CD4-positive, alpha-beta memory T cell (primary cell): ENCODE measurements at places on chromosomes 2 and 18. TPM values are rescaled to one million over a fixed set of nuclear protein-coding genes. Genes with fewer than 3 reads are reported as not detected.

GRCh38 chr2:69032336-69032735 lies 19.4 kb downstream of the ANTXR1 start:
- no peaks in the 10 kb centered on the region for H3K36me3 ChIP-seq
- H3K4me3 ChIP-seq: no peak overlapping the region
- no peak overlapping the region for H3K27ac ChIP-seq
- H3K4me1 ChIP-seq: no peaks in the 10 kb centered on the region
- DNase-seq: no peak

DNA sequence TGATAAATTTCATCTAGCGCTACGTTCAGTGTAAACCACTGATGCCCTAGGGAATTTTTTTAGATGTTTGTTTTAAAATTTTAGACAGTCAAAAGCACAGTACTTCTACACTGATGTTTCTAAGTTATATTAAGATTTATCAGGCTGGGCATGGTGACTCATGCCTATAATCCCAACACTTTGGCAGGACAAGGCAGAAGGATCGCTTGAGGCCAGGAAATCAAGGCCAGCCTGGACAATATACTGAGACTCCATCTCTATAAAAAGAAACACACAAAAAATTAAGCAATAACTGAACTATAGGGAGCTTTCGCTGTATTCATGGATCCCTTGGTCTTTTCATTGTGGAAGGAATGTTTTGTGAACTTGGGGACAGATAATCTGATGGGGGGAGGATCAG lies 50.6 kb upstream of the MAPRE2 start:
- DNase-seq: no peak
- no peaks in the 10 kb centered on the region for H3K27me3 ChIP-seq
- no peak overlapping the region for H3K27ac ChIP-seq
- H3K36me3 ChIP-seq: no peaks in the 10 kb centered on the region

- no peaks in the 10 kb centered on the region for H3K36me3 ChIP-seq
- no peaks in the 10 kb centered on the region for H3K27me3 ChIP-seq
These were observed 120.3 kb upstream of the UXS1 start for GRCh38 chr2:106314444-106314843.

- no peak overlapping the region for H3K4me3 ChIP-seq
- H3K27me3 ChIP-seq: no peaks in the 10 kb centered on the region
- H3K36me3 ChIP-seq: no peaks in the 10 kb centered on the region
- H3K27ac ChIP-seq: no peak overlapping the region
- H3K4me1 ChIP-seq: no peaks in the 10 kb centered on the region
These were observed 55.2 kb upstream of the LDLRAD4 start for GRCh38 chr18:13163167-13163927.

DNA sequence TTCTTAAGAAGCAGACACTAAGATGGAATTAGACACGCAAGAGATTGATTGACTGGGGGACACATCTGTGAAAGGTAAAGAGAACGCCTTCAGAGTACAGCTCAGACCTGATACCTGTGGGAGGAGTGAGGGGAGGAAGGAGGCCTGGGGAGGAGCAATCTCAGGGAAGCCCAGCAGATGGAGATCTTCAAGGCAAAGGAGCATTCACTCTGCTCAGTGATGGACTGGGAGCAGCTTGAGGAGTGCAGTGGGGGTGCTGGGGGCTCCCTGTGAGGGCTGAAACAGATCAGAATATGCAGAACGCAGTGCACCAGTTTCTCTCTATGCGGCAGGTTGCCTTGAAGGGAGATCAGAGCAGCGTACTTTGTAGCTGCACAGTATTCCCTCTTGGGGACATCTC lies 103.7 kb upstream of the ATP8B1 start:
- no peaks in the 10 kb centered on the region for H3K27me3 ChIP-seq

DNA sequence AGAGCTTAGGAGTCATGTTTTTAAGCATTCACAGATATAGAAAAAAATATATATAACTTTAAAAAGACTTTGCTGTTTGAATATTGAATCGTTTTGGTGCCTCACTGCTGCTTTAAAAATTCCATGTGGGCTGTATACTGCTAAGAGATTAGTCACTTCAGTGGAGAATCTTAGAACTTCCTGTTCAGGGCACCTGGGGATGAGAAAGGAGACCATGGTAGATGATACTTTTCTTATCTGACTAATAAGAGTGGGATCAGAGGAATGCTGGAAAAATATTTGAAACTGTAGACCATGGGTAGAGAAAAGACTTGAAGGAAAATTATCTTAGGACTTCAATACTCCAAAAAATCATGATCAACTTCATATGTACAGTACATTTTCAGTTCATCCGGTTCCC lies 442.2 kb upstream of the SETBP1 start:
- DNase-seq: no peak
- no peaks in the 10 kb centered on the region for H3K27me3 ChIP-seq
- no peaks in the 10 kb centered on the region for H3K4me1 ChIP-seq
- H3K36me3 ChIP-seq: no peaks in the 10 kb centered on the region
- no peak overlapping the region for H3K27ac ChIP-seq

- no peak for DNase-seq
- no peaks in the 10 kb centered on the region for H3K36me3 ChIP-seq
- H3K4me1 ChIP-seq: no peaks in the 10 kb centered on the region
- H3K4me3 ChIP-seq: no peak overlapping the region
- no peaks in the 10 kb centered on the region for H3K27me3 ChIP-seq
These were observed 212.5 kb downstream of the GLI2 start for GRCh38 chr2:120947982-120948661.

DNA sequence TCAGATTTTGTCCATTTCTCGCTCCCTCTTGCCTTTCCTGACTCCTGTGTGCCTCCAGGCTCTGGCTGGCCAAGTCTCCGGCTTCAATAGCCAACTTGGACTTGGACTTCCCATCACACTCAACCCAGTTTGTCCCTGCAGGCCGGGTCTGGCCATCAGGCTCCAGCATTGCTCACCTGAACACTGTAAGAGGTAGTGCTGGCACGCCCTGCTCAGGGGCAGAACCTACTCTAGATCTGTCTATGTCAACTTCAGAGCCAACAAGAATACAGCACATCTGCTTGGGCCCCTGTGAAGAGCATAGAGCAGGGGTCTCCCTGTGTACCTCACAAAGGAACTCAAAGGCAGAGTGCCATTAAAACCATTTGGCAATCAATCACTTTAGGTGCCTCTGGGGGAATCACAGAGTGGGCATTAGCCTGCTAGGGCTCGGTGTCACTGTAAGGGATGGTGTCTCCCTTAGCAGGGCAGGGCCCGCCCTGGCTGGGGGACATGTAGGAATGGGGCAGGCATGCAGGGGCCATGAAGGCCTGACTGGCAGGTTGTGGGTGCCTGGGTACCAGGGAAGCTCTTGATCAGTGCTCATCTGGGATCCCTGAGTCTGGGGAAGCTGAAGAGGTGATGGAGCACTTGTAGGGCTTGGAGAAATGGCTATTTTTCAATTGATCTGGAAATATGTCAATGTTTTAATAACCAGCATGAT lies 325.9 kb downstream of the CLIP4 start:
- DNase-seq: no peak
- no peak overlapping the region for H3K27ac ChIP-seq
- no peak overlapping the region for H3K4me3 ChIP-seq
- no peaks in the 10 kb centered on the region for H3K36me3 ChIP-seq
- no peaks in the 10 kb centered on the region for H3K4me1 ChIP-seq

- H3K4me1 ChIP-seq: no peaks in the 10 kb centered on the region
- no peaks in the 10 kb centered on the region for H3K36me3 ChIP-seq
- no peak overlapping the region for H3K27ac ChIP-seq
- no peak overlapping the region for H3K4me3 ChIP-seq
- DNase-seq: peak; percentile 8
These were observed 70.4 kb downstream of the KIAA1328 start for GRCh38 chr18:36899289-36899688.

DNA sequence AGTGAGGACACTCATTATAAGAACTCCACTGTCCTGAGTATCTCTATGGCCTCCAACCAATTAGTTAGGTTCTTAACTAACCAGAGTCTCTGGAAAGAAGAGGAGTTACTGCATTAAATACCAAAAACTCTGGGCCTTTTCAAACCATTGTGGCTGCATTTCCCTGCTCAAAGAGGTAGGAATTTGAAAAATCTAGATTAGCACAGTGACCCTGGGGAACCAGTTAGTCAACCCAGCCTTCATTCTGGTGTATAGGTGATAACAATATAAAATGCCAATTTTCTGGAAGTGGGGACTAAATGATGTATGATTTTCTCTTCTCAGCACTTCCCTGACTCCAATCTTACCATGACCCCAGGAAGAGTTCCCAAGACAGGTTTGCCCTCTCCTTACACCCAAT lies 287.8 kb upstream of the SETBP1 start:
- no peak for DNase-seq
- no peaks in the 10 kb centered on the region for H3K27me3 ChIP-seq

DNA sequence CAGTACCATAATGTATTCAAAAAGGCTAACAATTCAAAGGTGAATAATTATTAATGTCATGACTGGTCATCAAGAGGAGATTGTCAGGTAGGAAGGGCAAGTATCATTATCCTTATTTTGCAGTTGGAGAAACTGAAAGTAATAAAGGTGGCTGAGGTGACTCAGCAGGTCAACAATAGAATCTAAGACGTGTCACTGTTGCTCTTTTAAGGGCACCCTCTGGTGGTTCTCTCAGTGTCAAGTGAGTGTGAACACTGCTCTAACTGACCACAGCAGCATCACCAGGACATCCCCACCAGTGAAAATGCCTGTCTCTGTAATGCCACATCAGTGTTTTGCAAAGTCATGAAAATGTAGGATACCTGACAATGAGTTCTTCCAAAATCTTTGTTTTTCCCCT lies 69.7 kb downstream of the DCC start:
- H3K27ac ChIP-seq: no peak overlapping the region
- H3K4me1 ChIP-seq: no peaks in the 10 kb centered on the region
- no peak for DNase-seq
- H3K36me3 ChIP-seq: no peaks in the 10 kb centered on the region

DNA sequence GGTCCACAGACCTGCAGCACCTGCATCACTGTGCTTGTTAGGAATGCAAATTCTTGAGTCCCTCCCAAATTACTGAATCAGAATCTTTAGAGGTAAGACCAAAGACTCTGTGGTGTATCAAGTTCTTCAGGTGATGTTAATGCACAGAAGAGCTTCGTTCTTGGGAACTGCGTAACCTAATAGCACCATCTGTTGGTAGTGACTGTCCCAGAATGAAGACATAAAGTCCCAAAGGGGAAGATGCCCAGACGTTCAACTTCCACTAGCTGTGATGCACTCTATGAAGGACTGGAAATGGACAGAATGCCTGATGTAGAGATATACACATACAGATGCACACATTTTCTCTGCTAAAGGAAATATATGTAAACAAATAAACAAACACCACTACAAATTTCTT lies 576.0 kb downstream of the LRP1B start:
- no peak overlapping the region for H3K4me3 ChIP-seq
- H3K27me3 ChIP-seq: no peaks in the 10 kb centered on the region
- H3K27ac ChIP-seq: no peak overlapping the region
- H3K4me1 ChIP-seq: no peaks in the 10 kb centered on the region
- DNase-seq: no peak

GRCh38 chr2:15158100-15158499 lies 403.0 kb downstream of the NBAS start:
- DNase-seq: no peak
- H3K36me3 ChIP-seq: no peaks in the 10 kb centered on the region
- H3K4me1 ChIP-seq: no peaks in the 10 kb centered on the region
- H3K4me3 ChIP-seq: no peak overlapping the region
- no peaks in the 10 kb centered on the region for H3K27me3 ChIP-seq

- no peaks in the 10 kb centered on the region for H3K36me3 ChIP-seq
- H3K27me3 ChIP-seq: no peaks in the 10 kb centered on the region
- peak; percentile 40 for DNase-seq
- H3K4me1 ChIP-seq: no peaks in the 10 kb centered on the region
- no peak overlapping the region for H3K27ac ChIP-seq
- H3K4me3 ChIP-seq: no peak overlapping the region
These were observed 41.3 kb downstream of the PSMG2 start for GRCh38 chr18:12744103-12744502.

Gene QPCT
- 1.4 TPM for total RNA-seq

Gene RAB6C
- total RNA-seq: 0.11 TPM

Gene HTR2B
- not detected for total RNA-seq

Gene LDLRAD4
- total RNA-seq: 51.9 TPM

Gene FOXD4L1
- 0.42 TPM for total RNA-seq

Gene OSR1
- not detected for total RNA-seq

Gene MARCHF4
- not detected for total RNA-seq

Gene INHBB
- not detected for total RNA-seq

Gene PFN4
- total RNA-seq: not detected
